ENCODE measurements at places on chromosomes 6 and 20.

- peak; percentile 14 for DNase-seq
These were observed 386.4 kb upstream of the MMS22L start for GRCh38 chr6:97669191-97670031.

DNA sequence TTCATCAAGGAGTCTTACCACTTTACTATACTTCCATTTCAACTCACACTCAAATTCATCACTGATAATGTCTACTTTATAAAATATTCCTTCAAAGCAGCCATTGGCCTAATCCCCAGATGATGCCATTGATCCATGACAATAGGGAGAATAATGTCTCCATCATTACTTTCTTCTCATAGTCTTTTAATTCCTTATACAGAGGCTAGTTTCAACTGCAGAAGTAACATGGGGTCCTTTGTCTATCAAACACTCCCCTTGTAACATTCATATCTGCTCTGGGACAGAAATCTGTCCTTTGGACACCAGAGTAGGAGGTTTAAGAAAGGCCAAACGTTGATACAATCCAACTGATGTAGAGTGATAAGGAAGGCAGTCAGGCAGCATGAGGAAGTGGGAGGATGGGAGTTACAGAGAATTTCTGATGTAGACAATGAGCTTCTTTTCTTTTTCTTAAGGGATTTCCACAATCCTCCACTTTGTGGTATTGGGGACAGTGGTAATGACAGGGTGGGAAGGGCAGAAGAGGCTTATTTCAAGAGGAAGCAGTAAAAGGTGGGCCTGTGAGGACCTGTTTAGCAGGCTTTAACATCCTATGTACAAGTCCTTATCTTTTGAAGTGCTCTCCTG lies 18.9 kb upstream of the HLA-DOA start:
- no peak for DNase-seq

- DNase-seq = no peak
These were observed 2.5 kb upstream of the CLDN20 start for GRCh38 chr6:155261111-155261900.

GRCh38 chr6:157859775-157860504 lies 36.9 kb downstream of the SNX9 start:
- no peak for DNase-seq

- DNase-seq = no peak
These were observed 4.8 kb upstream of the RBPJL start for GRCh38 chr20:45301824-45302271.

GRCh38 chr6:16471222-16471909 lies 233.0 kb downstream of the GMPR start:
- DNase-seq = no peak

GRCh38 chr6:139439349-139439748 lies 64.9 kb upstream of the CITED2 start:
- DNase-seq = no peak

- no peak for DNase-seq
These were observed 175.6 kb downstream of the RNF144B start for GRCh38 chr6:18562726-18563125.

DNA sequence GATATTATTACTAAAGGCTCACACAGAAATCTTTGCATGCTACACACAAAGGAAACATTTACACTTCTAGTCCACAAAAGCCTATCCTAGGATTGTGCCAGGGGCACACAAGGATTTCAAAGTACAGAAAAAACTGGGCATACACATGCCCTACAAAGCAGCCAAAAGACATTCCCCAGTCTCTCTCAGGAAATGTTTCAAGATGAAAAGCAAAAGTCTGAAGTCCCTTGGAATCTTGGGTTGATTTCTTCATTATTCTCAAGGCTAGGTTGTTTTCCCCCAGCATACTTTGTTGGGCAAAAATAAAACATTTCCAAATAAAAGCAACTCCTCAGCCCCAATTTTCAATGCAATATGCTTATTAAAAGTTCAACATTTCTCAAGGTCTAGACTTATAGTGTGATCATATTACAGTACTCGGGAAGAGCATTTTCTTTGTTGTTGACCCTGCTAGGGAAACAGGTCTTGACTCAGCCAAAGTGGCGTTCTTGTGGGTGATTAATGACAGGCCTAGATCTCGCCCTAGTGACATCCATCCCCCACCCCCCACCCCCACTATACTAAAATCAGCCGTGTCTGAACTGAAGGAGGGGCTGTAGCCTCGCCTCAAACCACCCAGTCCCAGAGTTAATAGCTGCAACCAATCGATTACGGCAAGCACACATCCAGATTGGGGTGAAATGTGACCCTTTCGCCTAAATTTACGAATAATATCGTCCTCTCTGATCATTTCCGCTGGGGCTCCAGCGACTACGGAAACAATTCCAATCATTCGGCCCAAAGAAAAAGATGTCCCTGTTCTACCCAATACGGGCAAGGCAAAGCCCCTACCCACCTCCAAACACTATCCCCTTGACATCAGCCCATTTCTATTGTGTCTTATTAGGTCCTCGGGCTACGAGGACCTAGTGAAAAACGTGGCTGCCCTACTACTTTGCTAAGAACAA lies 1.4 kb downstream of the AKIRIN2 start:
- no peak for DNase-seq

GRCh38 chr20:24665196-24665595 lies 195.8 kb downstream of the SYNDIG1 start:
- DNase-seq = no peak

- no peak for DNase-seq
These were observed 86.8 kb downstream of the CBLN4 start for GRCh38 chr20:55918471-55918870.

GRCh38 chr6:56790414-56790813 lies 147.7 kb upstream of the DST start:
- no peak for DNase-seq

GRCh38 chr6:52598123-52598823 lies 21.4 kb upstream of the TRAM2 start:
- no peak for DNase-seq

DNA sequence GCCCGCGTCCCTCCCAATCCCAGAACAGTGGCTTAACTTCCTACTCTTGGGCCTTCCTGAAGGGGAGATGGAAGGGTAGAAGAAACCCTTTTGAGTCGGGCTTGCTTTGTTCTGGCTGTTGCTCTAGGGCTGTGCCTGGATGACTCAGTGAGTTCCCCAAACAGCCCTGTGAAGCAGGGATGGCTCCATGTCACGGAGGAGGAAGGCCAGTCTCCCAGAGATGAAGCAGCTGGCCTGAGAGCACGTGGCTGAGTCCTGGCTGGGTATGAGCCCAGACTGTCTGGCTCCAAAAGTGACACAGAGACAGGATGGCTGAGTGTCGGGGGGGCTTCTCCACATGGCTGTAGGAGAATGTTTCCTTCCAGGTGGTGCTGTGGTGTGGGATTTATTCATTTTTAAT lies 4.6 kb downstream of the SYTL3 start:
- DNase-seq = no peak

GRCh38 chr20:61798632-61799031 lies 267.0 kb downstream of the TAF4 start:
- no peak for DNase-seq

- no peak for DNase-seq
These were observed 2.8 kb upstream of the HTR1B start for GRCh38 chr6:77466055-77466450.

DNA sequence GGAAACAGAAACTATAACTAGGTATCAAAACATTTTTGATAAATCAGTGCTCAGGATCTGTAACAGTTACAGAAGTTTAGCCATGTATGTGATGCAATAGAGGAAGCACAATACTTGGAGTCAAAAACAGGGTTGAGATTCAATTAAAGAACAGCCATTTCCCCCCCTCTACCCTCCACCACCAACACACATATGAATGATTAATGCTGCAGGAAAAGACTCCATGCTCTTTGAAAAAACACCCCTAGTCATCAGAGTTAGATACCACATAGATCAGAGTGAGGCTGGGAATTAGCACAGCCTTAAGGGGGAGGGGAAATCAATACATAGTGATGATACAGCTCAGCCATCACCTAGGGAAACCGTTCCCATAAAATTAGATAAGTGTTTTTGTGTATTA lies 108.9 kb upstream of the EMILIN3 start:
- DNase-seq = no peak

DNA sequence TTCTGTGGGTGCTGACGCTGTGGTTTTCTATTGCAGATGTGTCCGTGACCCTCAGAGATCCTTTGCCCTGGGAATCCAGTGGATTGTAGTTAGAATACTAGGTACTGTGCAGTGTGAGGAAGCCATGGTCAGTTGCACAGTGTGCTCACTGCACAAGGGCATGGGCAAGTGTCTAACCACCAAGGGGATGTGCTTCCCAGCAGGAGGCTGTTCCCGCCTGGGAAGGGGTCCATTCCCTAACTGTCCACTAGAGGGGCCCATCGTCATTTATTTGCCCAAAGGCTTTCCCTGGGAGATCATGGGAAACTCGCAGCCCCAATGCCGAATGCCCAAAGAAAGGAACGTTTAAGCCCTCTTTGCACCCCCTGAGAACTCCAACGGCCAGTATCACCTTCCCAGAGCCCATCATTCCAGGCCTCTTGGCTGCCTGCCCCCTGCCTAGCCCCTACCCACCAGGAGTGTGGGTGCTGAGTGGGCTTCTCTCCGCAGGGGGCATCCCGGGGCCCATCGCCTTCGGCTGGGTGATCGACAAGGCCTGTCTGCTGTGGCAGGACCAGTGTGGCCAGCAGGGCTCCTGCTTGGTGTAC lies 26.2 kb downstream of the SLCO4A1 start:
- peak; percentile 24 for DNase-seq

- DNase-seq = no peak
These were observed 10.4 kb upstream of the PLCB1 start for GRCh38 chr20:8121666-8122065.

GRCh38 chr6:33577106-33577535 lies 3.0 kb downstream of the BAK1 start:
- no peak for DNase-seq

GRCh38 chr6:28589234-28589956 lies 63.7 kb downstream of the GPX5 start:
- DNase-seq = peak; percentile 93

DNA sequence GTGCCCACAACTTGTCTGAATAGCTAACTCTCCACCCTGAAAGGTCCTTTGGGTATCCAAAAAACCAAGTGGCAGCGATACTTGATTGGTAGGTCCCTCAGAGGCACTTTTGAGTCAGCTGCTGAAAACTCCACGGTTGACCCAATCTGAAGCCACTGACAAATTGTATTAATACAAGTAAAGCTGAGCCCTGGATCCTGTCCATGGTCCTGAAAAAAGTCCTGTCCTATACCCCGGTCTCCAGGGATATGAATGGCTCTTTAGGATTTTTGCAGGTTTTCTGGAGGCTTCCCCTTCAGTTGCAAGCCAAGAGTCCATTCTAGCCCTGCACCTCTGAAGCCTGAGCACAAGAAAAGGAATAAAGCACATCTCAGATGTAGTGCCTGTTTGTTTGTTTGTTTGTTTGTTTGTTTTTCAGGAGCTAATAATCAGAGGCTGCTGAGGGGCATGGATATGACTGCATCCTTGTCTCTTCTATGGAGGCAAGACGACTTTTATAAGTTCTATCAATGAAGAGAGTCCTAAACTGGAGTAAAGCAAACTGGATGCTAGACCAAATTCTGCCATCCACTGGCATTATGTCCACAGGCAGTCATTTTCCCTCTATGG lies 1.7 kb upstream of the SLC12A5 start:
- peak; percentile 20 for DNase-seq

- no peak for DNase-seq
These were observed 97.3 kb upstream of the OPRM1 start for GRCh38 chr6:153941768-153942167.

DNA sequence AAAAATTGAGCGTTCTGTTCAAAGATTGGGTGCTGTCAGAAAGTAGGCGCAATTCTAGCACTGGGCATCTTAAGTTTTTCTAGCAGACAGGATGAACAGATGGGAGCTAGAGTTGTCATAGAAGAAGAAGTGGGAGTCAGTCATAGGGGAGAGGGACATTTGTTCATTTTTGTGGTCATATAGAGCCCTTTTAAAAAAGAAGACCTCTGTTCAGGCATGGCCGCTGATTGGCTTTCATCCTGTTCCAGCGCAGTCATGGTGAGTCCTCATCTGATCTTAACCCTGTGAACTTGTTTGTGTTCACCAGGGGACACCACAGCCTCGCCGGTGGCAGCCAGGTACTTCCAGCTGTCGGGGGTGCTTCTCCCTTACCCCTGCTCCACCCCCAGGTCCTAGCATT lies 29.7 kb upstream of the PBOV1 start:
- no peak for DNase-seq

Data from non-pigmented ciliary epithelial cell (primary cell).